ENCODE measurements at places on chromosomes 13 and 19. TPM values are rescaled to one million over a fixed set of nuclear protein-coding genes. Genes with fewer than 3 reads are reported as not detected.

- DNase-seq: no peak
These were observed 44.1 kb downstream of the SMAD9 start for GRCh38 chr13:36875961-36876360.

DNA sequence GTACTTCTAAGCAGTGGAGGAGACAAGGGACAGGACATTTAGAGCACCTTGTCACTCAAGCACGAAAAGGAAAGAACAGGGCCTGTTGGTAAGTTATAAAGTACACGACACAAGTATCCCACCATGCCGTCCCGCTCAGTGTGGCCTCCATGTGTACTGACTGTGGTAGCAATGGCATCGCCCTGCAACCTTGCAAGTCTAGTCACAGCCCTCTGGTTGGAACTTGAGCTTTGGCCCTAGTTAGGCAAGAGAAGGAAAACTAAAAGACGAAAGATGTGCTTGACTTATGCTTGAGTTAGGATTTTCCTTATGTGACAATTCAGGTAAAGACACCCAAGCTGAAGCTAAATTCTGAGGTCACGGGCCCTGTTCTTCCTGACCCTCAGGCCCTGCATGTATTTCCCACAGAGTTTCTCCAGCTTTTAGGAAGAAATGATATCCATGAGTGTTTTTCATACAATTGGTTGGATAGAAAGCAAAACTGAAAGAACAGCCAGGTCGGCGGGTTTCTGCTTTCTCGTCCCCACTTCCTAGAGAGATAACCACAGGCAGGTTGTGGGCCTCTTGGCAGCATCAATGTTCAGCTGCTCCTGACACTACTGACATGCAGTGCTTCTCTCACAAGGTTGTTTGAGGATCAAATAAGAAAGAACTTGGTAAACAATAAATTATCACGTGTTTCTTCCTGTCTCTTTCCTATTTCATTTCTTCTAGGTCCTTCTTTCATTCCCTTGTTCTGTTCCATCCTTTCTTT lies 216.2 kb downstream of the IRS2 start:
- DNase-seq: no peak

Gene NCAN
- total RNA-seq: 0.04 TPM

Gene EDNRB
- 0.04 TPM for total RNA-seq

Gene RFPL4AL1
- total RNA-seq: not detected

Gene CEACAM5
- total RNA-seq: 1.7 TPM

Gene KLK15
- total RNA-seq: not detected

Gene TDRD12
- total RNA-seq: not detected

Gene C13orf46
- 0.13 TPM for total RNA-seq
